ENCODE measurements at places on chromosomes 7 and 10.

- peak; percentile 39 for DNase-seq
These were observed 14.0 kb upstream of the PTTG1IP2 start for GRCh38 chr7:90455163-90456030.

GRCh38 chr7:103660455-103661371 lies 214.7 kb upstream of the SLC26A5 start:
- no peak for DNase-seq

GRCh38 chr10:119521443-119522204 lies 20.9 kb downstream of the RGS10 start:
- DNase-seq = no peak

GRCh38 chr7:5629941-5630340 lies 151.5 kb downstream of the RNF216 start:
- DNase-seq = no peak

DNA sequence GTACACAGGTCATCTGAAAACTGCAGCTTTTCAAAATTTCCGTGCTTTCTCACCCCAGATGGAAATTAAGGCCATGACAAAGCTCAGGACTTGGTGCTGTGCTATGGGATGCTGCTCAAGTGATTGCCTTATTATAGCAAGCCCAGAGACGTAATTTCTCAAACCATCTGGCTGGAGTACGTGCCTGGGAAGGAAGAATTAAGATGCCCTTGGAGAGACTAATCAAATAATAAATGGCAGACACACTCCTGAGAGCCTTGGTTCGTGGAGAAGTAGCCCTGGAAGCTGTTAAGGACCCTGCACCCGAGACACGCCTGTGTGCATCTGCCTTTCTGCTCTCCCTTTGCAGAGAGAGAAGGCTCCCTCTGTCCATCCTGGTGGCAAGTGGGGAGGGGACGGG lies 38.3 kb upstream of the PRLHR start:
- DNase-seq = no peak

GRCh38 chr10:113084031-113084430 lies 134.0 kb downstream of the TCF7L2 start:
- no peak for DNase-seq

- no peak for DNase-seq
These were observed 61.9 kb upstream of the NKX6-2 start for GRCh38 chr10:132847856-132848255.

- DNase-seq = no peak
These were observed 107.7 kb downstream of the SEPTIN7 start for GRCh38 chr7:35908331-35909216.

GRCh38 chr7:108455551-108455997 lies 662 bp downstream of the NRCAM start:
- no peak for DNase-seq

DNA sequence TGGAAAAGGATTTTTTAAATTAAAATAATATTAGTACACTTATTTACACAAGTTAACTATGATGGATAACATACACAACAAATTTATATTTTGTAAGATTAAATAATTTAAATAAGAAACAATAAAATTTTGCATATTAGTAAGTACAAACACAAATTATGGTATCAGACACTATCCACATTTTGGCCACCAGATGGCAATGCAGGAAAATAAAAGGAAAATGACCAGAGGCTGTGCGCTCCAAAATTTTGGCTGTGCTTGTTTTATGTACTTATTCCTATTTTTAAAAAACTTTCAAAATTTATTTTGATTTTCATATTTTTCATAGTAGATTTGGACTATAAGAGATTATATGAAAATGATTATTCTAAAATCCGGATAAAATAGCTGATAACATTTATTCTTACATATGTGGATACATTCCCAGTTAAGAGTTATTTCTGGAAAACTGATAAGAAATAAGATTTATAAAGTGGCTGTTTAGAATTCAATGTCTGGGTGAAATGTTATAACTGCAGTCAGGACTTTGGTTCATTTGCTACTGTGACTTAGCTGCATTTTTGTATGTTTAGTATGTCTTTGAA lies 274.7 kb upstream of the HGF start:
- DNase-seq = peak; percentile 77

GRCh38 chr10:77251297-77252013 lies 386.2 kb downstream of the KCNMA1 start:
- peak; percentile 29 for DNase-seq

- DNase-seq = no peak
These were observed 759 bp downstream of the DNAJB12 start for GRCh38 chr10:72353965-72354355.

DNA sequence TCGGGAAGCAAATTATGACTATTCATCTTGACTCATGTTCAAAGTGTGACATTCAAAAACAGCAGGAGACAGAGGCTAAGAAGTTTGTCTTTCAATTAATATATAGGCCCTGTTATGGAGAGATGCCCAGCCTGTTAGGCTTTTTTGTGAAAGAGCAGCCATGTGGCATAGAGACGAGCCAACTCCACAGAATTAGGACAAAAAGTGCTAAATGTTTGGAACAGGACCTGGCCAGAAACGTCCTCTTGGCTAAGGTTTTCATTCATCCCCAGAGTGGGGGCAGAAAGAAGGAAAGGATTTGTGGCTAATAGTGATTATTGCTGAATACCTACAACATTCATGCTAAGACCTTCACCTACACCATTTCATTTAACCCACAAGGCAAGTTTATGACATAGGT lies 324.7 kb upstream of the NPVF start:
- no peak for DNase-seq

- DNase-seq = no peak
These were observed 345.5 kb downstream of the DNAJB6 start for GRCh38 chr7:157682064-157682945.

DNA sequence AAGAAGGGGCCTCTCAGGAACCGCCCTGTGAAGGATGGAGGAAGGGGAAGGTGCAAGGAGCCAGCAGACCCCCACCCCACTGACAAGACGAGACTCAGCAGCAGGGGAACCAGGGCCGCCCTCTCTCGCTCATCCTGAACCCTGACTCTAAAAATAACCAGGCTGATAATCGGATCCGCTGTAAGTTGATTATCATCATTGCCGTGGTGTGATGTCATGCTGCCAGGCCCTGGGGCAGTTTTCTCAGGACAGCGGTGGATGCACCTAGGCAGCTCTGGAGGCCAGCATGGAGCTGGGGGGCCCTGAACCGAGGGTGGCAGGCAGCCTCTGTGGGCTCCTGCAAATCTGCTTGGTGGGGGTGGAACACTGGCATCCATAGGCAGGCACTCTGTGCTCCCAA lies 7.9 kb downstream of the RET start:
- no peak for DNase-seq

DNA sequence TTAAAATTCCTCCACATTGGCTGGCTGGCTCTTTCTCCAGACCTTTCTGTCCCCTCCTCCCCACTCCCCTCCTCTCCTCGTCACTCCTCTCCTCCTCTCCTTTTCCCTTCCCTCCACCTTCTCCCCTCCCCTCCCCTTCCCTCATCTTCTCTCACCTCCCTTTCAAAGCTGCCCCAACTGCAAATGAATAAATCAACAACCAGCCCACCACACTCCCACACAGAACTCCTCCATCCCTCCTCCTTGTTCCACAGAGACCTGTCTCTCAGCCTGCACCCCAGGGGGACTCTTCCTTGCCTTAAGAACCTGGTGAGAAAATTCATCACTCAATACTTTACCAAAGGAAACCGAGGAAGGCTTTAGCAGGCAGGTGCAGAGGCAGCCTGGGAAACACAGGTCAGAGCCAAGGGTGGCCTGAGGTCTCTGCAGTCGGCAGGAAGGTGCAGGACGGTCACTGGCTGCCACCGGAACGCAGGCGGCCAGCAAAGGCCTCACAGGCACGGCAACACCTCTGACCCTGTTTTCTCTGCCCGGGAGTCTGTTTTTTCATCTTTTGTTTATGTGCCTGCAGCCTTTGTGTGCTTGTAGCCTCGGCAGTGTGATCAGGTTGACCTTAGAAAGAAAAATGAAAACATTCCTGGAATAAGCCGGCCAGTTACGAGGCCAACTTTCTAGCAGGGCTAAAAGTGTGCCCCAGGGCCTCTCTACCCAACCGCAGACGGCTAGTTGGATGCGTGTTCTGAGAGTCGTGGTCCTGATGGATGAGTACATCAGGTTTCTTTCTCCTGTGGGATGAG lies 207.6 kb upstream of the KLF6 start:
- no peak for DNase-seq

DNA sequence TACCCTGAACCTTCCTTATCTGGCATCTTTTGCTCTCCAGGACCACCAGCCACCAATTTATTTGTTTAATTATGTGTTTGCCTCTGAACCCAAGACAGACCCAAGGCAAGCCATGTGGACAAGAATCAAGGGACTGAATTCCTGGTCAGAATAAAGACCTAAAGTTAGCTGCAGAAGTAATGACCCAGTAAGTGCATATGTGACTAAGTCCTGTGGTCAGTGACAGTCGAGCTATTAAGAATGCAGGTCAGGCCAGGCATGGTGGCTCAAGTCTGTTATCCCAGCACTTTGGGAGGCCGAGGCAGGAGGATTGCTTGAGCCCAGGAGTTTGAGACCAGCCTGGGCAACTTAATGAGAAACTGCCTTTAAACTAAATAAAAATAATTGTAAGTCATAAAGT lies 139.4 kb downstream of the CCDC71L start:
- DNase-seq = no peak

DNA sequence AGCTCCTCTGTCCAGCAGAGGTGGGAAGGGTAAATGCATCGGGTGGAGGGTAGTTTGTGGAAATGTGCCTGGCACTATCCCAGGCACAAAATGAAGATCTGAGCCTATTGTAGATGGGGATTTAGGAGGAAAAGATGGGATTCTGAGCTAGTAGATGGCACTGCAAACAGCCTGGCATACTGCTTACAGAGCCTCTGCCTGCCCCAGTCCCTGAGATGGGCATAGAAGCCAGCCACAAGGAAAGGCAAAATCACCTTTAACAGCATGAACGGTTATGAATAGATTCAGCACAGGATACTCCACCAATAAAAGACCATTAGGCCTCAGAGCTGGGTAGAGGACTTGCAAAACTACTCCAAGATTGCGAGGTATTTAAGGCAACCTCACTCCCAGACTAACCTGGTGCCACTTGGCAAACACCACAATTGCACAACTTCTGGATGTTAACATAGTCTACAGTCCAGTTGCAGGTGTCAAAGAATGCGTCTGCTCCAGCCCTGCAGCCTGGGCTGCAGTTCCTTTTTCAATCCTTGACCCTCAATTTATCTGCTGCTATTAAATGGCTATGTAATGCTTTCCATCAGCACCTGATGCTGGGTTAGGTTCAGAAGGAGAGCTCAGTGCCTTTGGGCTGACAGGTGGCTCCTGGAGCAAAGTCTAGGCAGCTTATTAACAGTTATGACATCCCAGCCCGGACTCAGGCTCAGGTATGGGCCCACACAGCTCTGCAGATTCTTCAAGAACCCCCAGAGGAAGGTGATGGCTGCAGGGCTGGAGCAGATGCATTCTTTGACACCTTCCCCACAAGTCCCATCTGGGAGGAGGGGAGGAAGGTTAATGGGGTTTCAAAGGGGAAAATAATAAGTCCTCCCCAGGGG lies 34.0 kb downstream of the CDHR3 start:
- DNase-seq = no peak

DNA sequence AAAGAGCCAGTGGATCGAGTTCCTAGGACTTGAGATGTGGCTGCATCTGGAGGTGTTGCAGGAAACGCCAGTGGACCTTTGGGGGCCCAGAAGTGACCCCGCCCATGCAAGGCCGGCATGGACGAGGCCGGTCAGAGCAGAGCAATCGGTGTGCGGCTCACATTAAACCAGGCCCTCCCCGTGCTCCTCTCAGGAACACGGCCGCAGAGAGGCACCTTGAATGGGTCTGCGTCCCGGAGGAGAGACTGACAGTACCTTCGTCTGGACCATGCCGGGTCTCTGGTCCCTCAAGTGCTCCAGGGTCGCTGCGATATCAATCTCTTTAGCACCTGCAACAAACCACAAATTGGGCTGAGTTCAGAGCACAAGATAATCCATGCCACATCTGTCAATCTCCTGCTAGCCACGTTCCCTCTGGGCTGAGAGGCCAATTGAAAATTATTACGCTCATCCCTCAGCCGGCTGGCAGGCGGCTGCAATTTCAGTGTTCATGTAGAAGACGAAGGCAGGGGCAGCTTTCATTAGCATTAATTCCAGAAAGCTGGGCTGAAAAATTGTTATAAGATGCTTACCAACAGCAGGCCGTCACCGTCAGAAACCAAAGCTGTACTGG lies 212.0 kb downstream of the DNAJB6 start:
- DNase-seq = no peak

GRCh38 chr7:115965796-115966475 lies 64.6 kb downstream of the TFEC start:
- DNase-seq = no peak

DNA sequence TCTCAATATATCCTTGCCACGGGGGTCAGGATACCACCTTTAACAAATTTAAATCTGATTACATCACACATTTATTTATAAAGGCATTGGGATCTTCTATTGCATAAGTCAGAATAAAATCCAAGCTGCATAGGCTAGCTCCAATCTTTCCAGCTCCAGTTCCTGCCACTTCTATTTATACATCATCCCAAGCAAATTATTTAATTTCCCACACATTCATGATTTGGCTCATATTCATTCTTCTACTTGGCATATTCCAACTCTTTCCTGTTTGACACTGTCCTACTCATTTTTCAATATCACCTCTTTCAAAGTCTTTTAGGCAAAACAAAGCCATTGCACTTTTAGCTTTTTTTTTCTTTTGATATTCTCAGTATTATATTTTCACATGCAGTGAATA lies 579.0 kb upstream of the FZD8 start:
- DNase-seq = no peak

- DNase-seq = no peak
These were observed 68.2 kb downstream of the CH25H start for GRCh38 chr10:89138755-89139490.

GRCh38 chr10:114517368-114518250 lies 113.3 kb upstream of the AFAP1L2 start:
- no peak for DNase-seq

GRCh38 chr7:86898171-86898570 lies 161.3 kb downstream of the ELAPOR2 start:
- no peak for DNase-seq

- DNase-seq = no peak
These were observed 143.4 kb upstream of the GLI3 start for GRCh38 chr7:42380401-42380800.

DNA sequence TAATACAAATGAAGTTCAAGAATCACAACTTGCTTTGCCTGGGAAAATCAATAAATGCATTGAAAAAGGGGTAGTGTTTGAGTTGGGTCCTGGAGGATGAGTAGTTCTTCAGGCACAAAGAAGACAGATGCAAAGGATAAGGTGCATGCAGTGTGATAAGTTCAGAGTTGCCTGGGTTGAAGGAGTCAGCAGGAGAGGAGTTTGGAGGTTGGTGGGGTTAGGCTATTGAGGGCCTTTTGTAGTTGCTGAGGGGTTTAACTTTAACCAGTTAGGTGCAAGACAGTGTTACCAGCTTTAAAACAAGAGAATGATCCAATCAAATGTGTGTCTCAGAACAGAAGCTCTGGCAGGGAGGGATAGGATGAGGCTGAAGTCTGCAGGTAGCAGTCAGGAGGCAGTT lies 44.3 kb upstream of the GLCCI1 start:
- DNase-seq = no peak

DNA sequence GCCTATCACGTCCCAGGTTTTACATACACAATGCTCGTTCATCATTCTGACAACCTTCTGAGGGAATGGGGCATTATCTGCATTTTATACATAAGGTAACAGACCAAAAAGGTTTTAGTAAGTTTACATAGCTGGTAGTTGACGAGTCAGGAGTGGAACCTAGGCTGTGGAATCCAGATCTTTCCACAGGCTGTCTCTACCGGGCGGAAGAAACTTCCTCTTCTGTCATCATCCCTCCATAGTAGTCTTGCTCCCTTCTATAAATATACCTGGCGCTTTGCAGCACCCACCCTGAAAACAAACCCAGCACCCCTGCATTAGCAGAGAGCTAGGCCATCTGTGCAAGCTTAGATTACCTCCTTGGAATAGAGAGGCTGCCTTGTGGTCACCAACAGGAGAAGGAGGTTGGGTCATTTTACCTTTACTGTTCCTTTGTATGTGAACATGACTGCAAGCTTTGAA lies 1.3 kb downstream of the TSPAN13 start:
- DNase-seq = no peak

Data from NCI-H2081 (cell line).